SHP77 (cell line): ENCODE measurements at places on chromosomes 4 and X.

GRCh38 chr4:153713866-153714646 lies 30.0 kb downstream of the TLR2 start:
- DNase-seq = no peak

DNA sequence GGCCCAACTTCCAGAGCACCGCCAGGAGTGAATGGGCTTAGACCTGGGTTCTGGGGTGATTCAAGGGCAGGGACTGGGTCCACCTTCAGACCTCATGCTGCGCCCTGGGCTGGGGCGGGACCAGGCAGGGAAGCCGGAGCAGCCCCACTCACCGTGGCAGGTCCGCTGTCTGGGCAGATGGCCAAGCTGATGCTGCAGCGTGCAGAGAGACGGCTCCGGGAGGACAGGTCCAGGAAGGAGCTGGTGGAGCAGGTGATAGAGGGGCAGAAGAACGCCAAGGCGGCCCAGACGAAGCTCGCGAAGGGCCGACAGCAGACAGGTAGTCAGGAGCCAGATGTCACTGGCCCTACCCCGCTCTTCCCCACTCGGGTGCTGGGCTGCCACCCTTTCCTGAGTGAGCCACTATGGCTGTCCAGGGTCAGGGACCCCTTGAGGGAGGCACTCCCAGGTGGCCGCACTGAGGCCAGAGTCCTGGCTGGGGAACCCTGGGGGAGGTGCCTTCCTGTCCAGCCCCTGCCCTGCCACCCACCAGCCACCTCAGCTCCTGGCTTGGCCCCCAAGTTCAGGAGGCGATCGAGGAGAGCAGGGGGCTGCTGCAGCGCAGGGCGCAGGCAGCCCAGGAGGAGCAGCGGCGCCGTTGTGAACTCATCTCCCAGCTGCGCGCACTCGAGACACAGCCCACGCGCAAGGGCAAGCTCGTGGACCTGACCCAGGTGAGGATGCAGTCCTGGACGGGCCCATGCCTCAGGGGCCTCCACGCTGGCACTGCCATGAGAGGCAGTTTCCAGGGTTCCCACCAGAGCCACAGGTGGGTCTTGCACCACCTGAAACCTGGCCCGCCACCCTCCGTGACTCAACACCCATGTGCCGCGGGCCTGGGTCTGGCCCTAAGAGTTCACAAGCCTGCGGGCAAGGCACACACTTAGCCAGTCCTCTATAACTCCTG lies 10.1 kb upstream of the RNF4 start:
- peak; percentile 3 for DNase-seq

DNA sequence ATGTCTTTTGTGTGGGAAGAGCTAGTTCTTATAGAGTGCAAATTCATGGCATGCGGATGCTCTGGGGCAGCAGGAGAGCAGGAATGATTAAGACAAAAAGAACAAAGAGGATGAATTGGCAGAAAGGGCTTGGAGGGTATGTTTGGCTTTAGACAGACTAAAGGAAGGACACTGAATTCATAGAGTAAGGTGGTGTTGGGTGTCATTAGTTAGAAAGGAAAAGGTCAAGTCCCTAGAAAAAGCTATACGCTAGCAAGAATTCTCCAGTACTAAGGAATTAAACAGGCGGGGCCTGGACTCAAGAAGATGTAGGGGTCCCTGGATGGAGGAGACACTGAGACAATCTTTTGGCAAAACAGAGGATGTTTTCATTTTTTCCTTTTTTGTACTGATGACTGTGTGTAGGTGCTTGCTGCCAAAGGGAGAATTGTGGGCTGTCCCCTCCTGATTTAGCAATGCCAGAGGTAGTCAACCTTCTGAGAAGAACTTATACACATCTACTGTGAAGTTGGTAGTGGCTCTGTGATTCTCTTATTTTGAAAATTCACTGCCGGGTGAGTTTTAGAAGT lies 391.0 kb downstream of the SPRY1 start:
- no peak for DNase-seq

DNA sequence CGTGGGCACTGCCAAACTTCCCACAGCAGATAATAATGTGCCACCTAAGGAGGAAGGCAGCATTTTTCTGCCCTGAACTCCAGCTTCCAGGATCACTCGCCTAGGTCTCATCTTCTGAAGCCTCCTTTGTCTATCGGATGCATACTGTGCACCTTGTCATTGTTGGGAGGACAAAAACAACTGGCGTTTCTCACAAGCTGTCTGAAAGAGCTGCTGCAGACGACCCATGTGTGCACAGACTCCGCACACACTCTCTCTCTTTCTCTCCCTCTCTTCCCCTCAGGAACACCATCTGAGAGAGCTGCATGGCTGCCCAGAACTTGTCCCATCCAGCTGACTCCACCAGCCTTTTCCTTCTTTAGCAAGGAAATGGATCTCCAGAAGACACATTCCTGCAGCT lies 83.0 kb downstream of the MAML3 start:
- no peak for DNase-seq

DNA sequence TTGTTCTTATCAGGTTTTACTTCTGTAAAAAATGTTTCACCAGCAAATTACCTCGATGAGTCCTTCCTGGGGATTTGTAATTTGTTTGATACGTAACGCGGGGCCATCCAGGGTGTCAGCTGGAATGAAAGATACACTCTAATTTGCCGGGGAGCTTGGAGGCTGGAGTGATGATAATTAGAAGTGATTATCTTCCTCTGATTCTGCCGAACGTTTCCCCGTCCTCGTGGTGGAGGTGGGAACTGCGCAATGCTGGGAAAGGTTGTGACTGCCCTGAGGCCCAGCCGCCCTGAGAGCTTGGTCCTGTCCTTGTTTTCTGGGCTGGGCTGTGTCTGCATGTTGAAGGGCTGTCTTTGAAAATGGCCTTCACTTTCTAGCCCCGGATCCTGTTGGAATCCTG lies 48.0 kb downstream of the SORCS2 start:
- DNase-seq = no peak

GRCh38 chr4:138305050-138305449 lies 62.9 kb upstream of the SLC7A11 start:
- no peak for DNase-seq

DNA sequence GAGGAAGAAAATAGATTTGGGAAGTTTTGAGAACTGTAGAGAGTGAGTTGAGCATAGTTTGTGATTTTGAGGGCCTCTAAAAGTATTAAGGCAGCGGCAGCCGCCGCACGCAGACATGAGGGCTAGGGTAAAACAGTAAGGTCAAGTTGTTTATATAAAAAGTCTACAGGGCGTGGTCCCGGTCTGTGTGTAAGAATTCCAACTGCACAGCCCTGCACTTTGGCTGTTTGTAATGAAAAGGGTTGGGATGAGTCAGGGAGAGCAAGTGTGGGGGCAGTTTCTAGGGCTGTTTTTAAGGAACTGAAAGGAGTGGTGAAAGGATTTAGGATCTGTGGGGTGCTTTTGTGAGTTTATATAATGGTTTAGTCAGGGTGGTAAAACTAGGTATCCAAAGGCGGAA lies 55.0 kb downstream of the BEX3 start:
- no peak for DNase-seq
